ENCODE measurements at places on chromosomes 6 and 20.

GRCh38 chr6:97668716-97669115, 385.7 kb upstream of the MMS22L start:
- H3K36me3 ChIP-seq = no peaks in the 10 kb centered on the region
- H3K4me3 ChIP-seq = peak overlapping the region; percentile 32
- DNase-seq = no peak

DNA sequence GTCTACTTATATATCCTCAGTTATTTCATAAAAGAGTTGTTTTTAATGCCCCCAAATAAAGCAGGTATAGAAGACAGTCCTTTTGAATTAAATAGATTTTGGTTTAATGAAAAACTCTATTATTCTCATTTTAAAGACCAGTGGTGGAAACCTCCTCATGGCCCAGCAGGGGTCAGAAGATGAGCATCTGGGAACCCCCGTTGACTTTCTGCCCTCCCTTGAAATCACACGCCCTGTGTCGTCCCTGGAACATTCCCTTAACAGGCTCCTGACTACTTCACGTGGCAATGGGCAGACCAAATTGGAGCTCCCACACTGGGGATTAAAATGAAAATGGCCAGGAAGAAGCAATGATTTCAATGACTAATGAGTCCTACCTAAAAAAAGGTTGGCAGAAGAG, 220.9 kb downstream of the KIF16B start:
- DNase-seq = no peak
- no peaks in the 10 kb centered on the region for H3K36me3 ChIP-seq
- no peak overlapping the region for H3K27ac ChIP-seq
- no peaks in the 10 kb centered on the region for H3K27me3 ChIP-seq
- H3K4me3 ChIP-seq = no peak overlapping the region

DNA sequence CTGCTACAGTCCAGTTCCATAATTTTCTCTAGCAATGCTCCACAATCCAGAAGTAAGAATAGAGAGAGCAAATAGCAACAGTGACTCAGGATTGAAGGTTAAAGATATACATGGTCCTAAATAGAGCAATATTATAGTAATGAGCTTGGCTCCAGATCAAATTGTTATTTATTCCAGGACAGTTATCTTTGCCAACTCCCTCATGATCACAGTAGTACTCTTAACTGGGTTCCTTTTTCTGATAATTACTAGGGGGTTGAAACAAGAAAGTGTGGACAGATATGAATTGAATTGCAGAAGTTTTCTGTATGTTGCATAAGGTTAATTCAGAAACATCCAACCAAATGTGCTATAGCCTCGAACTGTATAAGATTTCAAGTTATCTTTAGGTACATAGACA, 11.9 kb downstream of the FAM184A start:
- no peaks in the 10 kb centered on the region for H3K4me1 ChIP-seq
- H3K27ac ChIP-seq = no peak overlapping the region
- DNase-seq = no peak
- H3K27me3 ChIP-seq = no peaks in the 10 kb centered on the region
- H3K4me3 ChIP-seq = no peak overlapping the region

DNA sequence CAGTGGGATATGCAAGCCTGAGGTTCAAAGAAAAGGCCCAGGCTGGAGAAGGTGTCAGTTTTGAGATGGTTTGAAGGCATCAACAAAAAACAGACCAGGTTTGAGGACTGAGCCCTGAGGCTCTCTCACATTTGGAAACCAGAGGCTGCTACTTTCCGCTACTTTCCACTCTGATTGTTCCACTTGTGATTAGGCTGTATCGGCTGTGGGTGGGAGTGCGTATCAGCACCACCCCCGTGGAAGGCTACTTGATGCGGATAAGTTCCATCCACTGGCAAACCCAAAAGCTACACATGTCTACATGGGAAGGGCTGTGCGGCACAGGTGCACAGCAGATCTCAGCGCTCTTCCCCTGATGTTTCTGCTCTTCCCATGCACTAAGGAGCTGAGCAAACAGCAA, 198.7 kb downstream of the GMPR start:
- H3K27ac ChIP-seq = no peak overlapping the region
- no peak overlapping the region for H3K4me3 ChIP-seq
- no peaks in the 10 kb centered on the region for H3K36me3 ChIP-seq
- peaks cover 51% of the 10 kb centered on the region for H3K4me1 ChIP-seq

DNA sequence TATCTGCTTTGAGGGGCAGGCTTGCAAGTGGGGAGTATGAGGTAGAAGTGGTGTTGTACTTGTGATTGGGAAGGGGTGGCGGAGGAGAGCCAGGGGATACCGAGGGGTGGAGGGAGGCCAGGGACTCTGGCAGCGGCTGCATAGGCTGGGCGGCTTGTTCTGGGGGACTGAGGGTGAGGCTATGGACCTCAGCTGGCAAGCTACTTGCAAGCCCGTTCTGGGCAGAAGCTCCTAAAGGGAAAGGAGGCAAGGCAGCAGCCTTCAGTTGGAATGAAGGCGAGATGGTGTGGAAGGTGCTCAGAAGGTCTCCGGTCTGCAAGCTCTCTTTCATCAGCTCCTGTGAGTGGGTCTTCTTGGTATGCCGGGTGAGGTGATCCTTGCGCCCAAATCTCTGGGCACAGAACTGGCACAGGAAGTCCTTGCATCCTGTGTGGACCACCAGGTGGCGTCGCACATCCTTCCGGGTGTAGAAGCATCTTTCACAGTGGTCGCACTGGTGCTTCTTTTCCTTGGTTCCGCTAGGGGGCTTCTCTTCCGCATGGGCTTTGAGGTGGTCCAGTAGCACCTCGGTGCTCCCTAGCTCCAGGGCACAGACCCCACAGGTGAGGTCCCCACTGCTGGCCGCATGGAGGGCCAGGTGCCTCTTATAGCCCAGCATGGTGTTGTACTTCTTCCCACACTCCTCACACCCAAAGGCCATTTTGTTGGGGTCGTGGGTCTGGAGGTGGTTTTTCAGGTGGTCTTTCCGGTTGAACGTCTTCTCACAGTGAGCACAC, 66.0 kb downstream of the PLAGL1 start:
- no peaks in the 10 kb centered on the region for H3K27me3 ChIP-seq
- DNase-seq = no peak
- no peak overlapping the region for H3K4me3 ChIP-seq
- no peaks in the 10 kb centered on the region for H3K36me3 ChIP-seq

DNA sequence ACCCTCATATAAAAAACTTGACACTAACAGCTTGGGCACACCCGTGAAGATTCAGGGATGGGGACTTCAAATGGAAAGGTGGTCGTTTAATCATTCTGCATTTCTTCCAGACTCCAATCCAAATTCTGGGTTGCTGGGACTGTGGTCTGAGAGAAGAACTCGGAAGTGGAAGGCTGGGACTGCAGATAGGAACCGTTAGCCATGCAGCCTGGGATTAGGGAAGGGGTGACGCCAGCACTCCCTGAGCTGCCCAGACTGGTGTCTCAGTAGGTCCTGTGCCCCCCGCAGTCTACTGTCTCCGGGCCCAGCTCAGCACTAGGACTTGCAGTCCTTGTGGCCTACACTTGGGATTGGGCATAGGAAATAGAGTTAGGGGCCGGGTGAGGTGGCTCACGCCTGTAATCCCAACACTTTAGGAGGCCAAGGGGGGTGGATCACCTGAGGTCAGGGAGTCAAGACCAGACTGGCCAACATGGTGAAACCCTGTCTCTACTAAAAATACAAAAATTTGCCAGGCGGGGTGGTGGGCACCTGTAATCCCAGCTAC, 511 bp upstream of the CLIC1 start:
- no peaks in the 10 kb centered on the region for H3K27me3 ChIP-seq
- peak overlapping the region; percentile 91 for H3K27ac ChIP-seq

DNA sequence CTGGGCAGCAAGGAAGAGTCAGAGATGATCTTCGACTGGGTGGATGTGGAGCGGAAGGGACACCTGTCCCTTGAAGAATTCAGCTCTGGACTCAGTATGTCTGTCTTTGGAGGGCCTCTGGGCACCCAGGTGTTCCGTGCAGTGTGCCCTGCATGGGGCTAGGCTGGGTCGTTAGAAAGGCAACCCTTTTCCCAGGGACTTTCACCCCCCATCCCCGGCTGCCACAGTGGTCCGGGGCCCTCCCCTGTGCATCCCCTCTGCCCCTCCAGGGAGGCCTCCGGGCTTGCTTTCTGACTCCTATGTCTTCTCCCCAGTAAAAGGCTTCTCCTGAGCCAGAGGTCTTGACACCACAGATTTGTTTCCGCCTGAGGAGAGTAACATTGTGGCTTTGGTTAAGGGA, 16.2 kb downstream of the RAB44 start:
- no peak overlapping the region for H3K4me3 ChIP-seq
- H3K4me1 ChIP-seq = no peaks in the 10 kb centered on the region
- no peak for DNase-seq

All from ascending aorta (tissue), 2 donors.